ENCODE measurements at places on chromosomes 6 and 20.

- H3K27ac ChIP-seq: peak overlapping the region; percentile 52
- peak overlapping the region; percentile 91 for H3K4me3 ChIP-seq
- peaks cover 33% of the 10 kb centered on the region for H3K27me3 ChIP-seq
- H3K36me3 ChIP-seq: no peaks in the 10 kb centered on the region
Observed at GRCh38 chr6:29016559-29017427, 11.7 kb upstream of the ZNF311 start.

DNA sequence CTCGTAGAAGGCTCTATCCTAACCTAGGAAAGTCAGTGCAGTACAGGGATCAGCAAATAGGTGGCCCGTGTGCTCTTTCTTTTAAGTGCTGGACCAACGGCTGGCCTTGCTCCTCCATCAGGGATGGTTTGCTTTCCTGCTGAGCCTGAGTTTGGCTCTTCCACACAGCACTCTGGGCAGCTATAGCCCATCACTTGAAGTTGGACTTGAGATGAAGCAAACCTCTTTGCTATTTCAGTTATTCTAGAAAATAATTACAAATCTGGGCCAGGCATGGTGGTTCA lies 66.9 kb upstream of the KCNK16 start:
- no peaks in the 10 kb centered on the region for H3K36me3 ChIP-seq
- no peak for DNase-seq
- no peak overlapping the region for H3K4me3 ChIP-seq

- no peak for DNase-seq
- peaks cover 40% of the 10 kb centered on the region for H3K27me3 ChIP-seq
- H3K4me3 ChIP-seq: no peak overlapping the region
- H3K36me3 ChIP-seq: no peaks in the 10 kb centered on the region
- no peak overlapping the region for H3K27ac ChIP-seq
Observed at GRCh38 chr20:56428881-56429280, 16.8 kb downstream of the CASS4 start.

DNA sequence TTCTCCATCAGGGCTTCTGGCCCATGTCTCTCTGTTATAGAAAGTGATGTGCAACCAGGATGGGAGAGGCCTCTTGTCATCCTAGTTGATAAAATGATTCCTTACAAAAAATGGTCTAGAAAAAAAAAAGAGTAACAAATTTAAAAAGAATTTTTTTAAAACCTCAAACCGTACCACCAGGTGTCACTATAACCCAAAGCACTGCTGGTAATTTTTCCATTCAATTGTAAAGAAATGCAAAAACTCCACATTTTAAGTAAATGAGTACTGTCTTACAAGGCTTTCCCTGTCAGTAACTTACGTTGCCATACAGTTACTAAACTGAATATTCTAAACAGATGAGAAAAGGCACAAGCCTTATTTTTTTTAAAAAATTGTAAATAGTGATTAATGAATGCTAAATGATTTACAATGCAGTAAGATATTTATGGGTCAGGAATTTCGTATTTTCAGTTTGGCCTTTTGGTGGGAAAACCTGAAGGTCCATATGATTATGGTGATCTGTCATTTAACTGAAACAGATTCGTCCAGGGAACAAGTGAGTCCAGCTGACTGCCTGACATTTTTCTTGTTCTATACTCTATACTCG lies 95.4 kb downstream of the OGFRL1 start:
- H3K27me3 ChIP-seq: no peaks in the 10 kb centered on the region
- H3K27ac ChIP-seq: no peak overlapping the region
- DNase-seq: peak; percentile 25
- peaks cover 7% of the 10 kb centered on the region for H3K4me1 ChIP-seq
- no peaks in the 10 kb centered on the region for H3K36me3 ChIP-seq

DNA sequence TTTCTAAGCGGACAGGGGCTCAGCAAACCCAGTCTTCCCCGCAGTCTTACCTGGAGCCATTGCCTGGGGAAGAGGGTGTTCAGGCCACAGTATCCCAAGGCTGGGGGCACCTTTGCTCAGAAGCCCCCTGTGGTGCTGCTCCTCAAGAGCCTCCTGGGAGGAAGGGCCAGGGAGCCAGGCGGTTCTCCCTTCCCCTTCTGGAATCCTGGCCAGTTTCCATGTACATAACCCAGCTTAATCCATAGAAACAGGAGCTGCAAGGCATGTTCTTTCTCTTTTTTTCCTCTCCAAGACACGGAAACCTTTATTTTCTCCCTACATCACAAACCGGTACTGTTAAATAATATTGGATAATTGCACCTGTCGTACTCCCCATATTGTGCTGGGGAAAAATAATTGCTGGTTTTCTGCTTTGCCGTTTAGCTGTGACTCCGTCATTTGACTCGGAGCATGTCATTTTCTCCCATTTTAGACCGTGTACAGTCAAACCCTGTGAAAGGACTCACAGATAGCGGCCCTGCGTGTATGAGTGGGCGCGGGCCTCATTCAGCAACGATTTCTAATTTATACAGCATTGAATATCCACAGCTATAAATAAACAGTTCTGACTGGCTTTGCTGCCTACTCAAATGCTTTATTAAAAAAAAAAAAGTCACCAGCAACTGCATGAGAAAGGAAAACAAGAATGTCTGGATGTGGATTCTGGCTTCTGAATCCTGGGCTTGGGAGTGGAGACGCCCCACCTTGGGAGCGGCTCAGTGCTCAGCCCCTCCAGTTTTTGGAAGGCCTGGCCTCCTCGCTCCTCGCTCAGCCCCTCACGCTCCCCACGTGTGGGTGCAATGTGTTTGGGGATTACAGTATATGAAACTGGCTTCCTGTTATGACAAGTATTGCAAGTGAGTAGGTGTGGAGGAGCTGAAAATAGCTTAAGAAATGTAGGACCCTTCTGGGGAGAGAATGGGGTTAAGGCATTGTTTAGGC lies 67.3 kb downstream of the ADTRP start:
- peaks cover 4% of the 10 kb centered on the region for H3K27me3 ChIP-seq
- no peak overlapping the region for H3K27ac ChIP-seq
- H3K4me1 ChIP-seq: peaks cover 57% of the 10 kb centered on the region
- no peak for DNase-seq

DNA sequence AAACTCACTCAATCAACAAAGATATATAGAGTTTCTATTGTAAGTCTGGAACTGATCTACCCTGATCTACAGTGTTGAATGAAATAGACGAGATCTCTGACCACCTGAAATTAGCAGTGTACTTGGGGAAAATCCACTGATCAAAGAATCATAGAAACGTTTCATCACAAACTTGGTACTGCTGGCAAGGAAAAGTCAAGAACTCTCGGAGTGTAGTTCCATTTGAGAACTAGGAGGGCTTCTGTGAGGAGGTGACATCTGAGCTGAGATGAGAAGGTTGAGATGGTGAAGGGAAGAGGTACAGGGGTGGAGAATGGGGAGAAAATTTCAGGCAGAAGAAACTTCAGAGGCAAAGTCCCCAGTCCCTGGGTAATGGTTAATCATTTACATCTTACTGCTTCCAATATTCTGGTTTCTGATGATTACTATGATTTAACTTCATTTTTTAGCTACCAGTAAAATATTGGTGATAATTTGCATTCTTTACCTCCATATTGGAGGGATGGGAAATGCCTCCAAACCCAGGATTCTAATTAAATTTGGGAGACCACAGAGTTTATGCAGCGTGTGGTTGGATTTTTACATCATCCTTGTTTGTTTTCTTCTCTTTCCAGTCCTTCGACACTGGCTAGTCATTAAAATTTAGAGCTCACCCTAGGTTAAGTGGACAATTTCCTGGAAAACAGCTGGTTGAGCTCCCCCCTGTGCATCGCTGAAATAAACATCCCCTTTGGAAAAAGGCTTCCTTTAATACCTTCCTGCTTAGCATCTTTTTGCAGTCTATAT lies 191.9 kb downstream of the BCAS1 start:
- H3K36me3 ChIP-seq: no peaks in the 10 kb centered on the region
- no peak overlapping the region for H3K4me3 ChIP-seq
- H3K27ac ChIP-seq: no peak overlapping the region
- no peak for DNase-seq
- peaks cover 34% of the 10 kb centered on the region for H3K4me1 ChIP-seq

GRCh38 chr6:115891111-115891669 lies 169.5 kb downstream of the FRK start:
- H3K4me3 ChIP-seq: no peak overlapping the region
- H3K27ac ChIP-seq: no peak overlapping the region
- DNase-seq: no peak
- peaks cover 10% of the 10 kb centered on the region for H3K4me1 ChIP-seq

GRCh38 chr6:111987295-111987694 lies 66.6 kb upstream of the CCN6 start:
- H3K27me3 ChIP-seq: peaks cover 6% of the 10 kb centered on the region
- H3K36me3 ChIP-seq: peaks cover 4% of the 10 kb centered on the region
- DNase-seq: no peak

DNA sequence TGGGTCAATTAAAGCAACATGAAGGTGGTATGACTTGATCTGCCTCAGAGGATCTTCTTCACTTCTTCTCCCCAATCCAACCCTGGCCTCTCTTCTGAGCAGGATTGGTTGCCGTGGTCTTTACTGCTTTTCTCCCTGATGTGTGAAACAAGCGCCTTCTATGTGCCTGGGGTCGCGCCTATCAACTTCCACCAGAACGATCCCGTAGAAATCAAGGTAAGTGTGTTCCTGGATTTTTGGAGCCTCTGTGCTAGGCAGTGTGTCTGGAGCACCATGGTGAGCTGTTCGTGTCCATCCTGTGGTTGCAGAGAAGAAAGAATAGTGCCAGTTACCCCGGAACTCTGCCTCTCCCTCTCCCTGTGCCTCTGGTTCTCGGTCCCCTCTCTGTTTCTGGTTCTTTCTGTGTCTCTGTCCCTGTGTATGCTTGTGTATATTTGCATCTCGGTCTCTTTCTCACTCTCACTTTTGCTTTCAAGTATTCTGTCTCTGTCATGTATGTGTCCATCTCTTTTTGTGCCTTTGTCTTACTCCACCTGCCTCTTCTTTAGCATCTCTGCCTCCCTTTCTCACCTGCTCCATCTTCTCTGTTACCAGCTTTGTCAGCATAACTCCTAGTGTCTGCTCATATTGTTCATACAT lies 23.5 kb downstream of the TM9SF4 start:
- no peaks in the 10 kb centered on the region for H3K27me3 ChIP-seq
- H3K4me1 ChIP-seq: peaks cover 42% of the 10 kb centered on the region
- DNase-seq: no peak
- no peak overlapping the region for H3K4me3 ChIP-seq
- H3K27ac ChIP-seq: peak overlapping the region; percentile 1

DNA sequence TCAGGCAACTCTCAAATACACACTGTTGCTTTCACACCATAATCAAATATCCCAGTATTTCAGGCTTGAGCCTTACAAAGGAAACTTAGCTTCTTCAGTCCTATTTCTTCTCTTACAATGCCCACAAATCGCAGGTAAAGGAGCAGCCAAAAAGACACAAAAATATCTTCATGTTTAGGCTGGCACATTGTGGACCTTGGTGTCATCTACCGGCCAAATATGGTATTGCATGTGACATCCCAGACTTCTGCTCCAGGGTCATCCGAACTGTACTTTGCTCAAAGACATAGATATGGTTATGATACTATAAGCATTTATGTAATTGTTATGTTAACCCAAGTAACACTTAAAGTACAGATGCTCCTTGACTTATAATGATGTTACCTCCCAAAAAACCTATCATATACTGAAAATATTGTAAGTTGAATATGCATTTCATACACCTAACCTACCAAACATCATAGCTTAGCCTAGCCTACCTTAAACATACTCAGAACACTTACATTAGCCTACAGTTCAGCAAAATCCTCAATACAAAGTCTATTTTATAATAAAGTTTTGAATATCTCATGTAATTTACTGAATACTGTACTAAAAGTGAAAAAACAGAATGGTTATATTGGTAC lies 4.6 kb downstream of the OR2H2 start:
- H3K4me3 ChIP-seq: no peak overlapping the region
- H3K27ac ChIP-seq: no peak overlapping the region
- H3K4me1 ChIP-seq: peaks cover 5% of the 10 kb centered on the region

- H3K4me3 ChIP-seq: no peak overlapping the region
- no peaks in the 10 kb centered on the region for H3K36me3 ChIP-seq
Observed at GRCh38 chr6:42162384-42162783, 10.8 kb upstream of the GUCA1A start.

GRCh38 chr20:39253051-39253755 lies 291.1 kb downstream of the DHX35 start:
- no peak for DNase-seq
- no peaks in the 10 kb centered on the region for H3K36me3 ChIP-seq
- H3K27me3 ChIP-seq: peaks cover 16% of the 10 kb centered on the region
- peak overlapping the region; percentile 75 for H3K27ac ChIP-seq
- H3K4me1 ChIP-seq: peaks cover 71% of the 10 kb centered on the region
- H3K4me3 ChIP-seq: no peak overlapping the region

DNA sequence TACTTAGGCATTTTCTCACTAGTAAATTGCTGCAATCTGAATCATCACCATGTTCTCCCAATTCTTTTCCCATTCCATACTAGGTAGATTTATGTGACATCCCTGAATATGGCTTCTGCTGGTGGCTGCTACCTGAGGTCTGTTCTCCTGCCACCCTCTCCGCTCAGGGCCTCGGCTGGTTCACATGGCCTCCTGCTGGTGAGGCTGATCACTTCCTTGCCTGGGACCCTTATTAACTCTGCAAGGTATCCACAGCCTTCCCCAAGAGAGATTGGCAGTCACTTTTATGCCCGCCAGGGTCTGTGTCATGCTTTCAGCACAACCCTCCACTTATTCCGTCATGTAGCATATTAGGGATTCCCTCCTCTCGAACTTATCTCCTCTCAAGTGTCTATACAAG lies 424.5 kb upstream of the FLRT3 start:
- peaks cover 12% of the 10 kb centered on the region for H3K4me1 ChIP-seq
- peaks cover 6% of the 10 kb centered on the region for H3K27me3 ChIP-seq
- no peaks in the 10 kb centered on the region for H3K36me3 ChIP-seq
- H3K4me3 ChIP-seq: no peak overlapping the region

DNA sequence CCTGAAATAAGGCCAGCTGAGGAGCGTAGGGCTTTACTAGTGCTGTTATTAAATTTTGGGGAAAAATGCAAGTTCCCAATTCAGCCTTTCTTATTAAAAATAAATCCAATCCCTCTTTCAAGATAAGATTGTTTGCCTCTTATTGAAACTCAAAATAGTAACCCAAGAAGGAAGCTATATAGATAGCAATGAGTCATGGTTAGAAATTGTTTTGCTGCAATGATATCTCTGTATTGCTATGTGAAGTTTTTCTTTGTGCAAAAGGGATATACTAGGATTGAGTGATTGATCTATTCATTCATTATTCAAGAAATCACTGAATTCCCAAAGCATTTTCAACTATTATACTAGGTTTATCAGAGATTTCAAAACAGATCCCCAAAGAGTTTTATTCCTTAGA lies 93.0 kb upstream of the HDAC2 start:
- H3K4me1 ChIP-seq: no peaks in the 10 kb centered on the region
- H3K27me3 ChIP-seq: peaks cover 8% of the 10 kb centered on the region
- H3K36me3 ChIP-seq: no peaks in the 10 kb centered on the region
- H3K27ac ChIP-seq: no peak overlapping the region
- DNase-seq: no peak

GRCh38 chr6:80029470-80029869 lies 25.0 kb downstream of the TTK start:
- H3K4me3 ChIP-seq: no peak overlapping the region
- no peaks in the 10 kb centered on the region for H3K27me3 ChIP-seq
- no peak overlapping the region for H3K27ac ChIP-seq
